ENCODE measurements at places on chromosomes 11 and 22. TPM values are rescaled to one million over a fixed set of nuclear protein-coding genes. Genes with fewer than 3 reads are reported as not detected.
A peak's percentile ranks its signal among the peaks of the same experiment; 100 is the strongest.

The SYNGR1 gene
- total RNA-seq = not detected

- no peaks in the 10 kb centered on the region for H3K27me3 ChIP-seq
- DNase-seq = no peak
- no peaks in the 10 kb centered on the region for H3K36me3 ChIP-seq
- H3K4me1 ChIP-seq = no peaks in the 10 kb centered on the region
These were observed 11.5 kb downstream of the BMAL1 start for GRCh38 chr11:13289081-13289480.

The XKR3 gene
- not detected for total RNA-seq

- H3K4me1 ChIP-seq = no peaks in the 10 kb centered on the region
- no peak overlapping the region for H3K27ac ChIP-seq
These were observed 1500.9 kb downstream of the TBC1D22A start for GRCh38 chr22:48263431-48263765.

The LSP1 gene
- total RNA-seq = 1.00 TPM

The BAIAP2L2 gene
- 4.4 TPM for total RNA-seq

- peaks cover 28% of the 10 kb centered on the region for H3K4me1 ChIP-seq
- H3K36me3 ChIP-seq = peaks cover 11% of the 10 kb centered on the region
- no peak for DNase-seq
- H3K4me3 ChIP-seq = peak overlapping the region; percentile 59
- H3K27me3 ChIP-seq = no peaks in the 10 kb centered on the region
- H3K27ac ChIP-seq = no peak overlapping the region
These were observed 1.2 kb downstream of the AIP start for GRCh38 chr11:67483831-67484665.

The DGAT2 gene
- total RNA-seq = 65.6 TPM

- DNase-seq = peak; percentile 86
- H3K4me1 ChIP-seq = peaks cover 53% of the 10 kb centered on the region
- no peaks in the 10 kb centered on the region for H3K27me3 ChIP-seq
- peak overlapping the region; percentile 26 for H3K4me3 ChIP-seq
- peak overlapping the region; percentile 67 for H3K27ac ChIP-seq
These were observed 433.3 kb downstream of the BUD13 start for GRCh38 chr11:116339306-116340098.

The CNGA4 gene
- not detected for total RNA-seq

The ACER3 gene
- 8.4 TPM for total RNA-seq

- no peaks in the 10 kb centered on the region for H3K27me3 ChIP-seq
- H3K36me3 ChIP-seq = no peaks in the 10 kb centered on the region
- no peak overlapping the region for H3K4me3 ChIP-seq
- peak; percentile 50 for DNase-seq
- H3K27ac ChIP-seq = no peak overlapping the region
These were observed 79.0 kb downstream of the APIP start for GRCh38 chr11:34836958-34837856.

DNA sequence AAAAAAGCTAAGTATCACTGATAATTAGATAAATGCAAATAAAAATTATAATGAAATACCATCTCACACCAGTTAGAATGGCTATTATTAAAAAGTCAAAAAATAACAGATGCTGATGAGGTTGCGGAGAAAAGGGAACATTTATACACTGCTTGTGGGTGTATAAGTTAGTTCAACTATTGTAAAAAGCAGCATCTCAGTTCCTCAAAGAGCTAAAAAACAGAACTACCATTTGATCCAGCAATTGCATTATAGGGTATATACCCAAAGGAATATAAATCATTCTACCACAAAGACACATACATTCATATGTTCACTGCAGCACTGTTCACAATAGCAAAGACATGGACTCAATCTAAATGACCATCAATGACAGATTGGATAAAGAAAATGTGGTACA, 120.3 kb upstream of the ZBED5 start:
- no peak for DNase-seq
- H3K4me1 ChIP-seq = no peaks in the 10 kb centered on the region
- no peak overlapping the region for H3K27ac ChIP-seq
- no peaks in the 10 kb centered on the region for H3K36me3 ChIP-seq
- H3K4me3 ChIP-seq = no peak overlapping the region

The TYR gene
- total RNA-seq = not detected

- DNase-seq = no peak
- H3K36me3 ChIP-seq = no peaks in the 10 kb centered on the region
- no peaks in the 10 kb centered on the region for H3K4me1 ChIP-seq
- H3K4me3 ChIP-seq = no peak overlapping the region
- H3K27ac ChIP-seq = no peak overlapping the region
- no peaks in the 10 kb centered on the region for H3K27me3 ChIP-seq
These were observed 17.6 kb downstream of the BLID start for GRCh38 chr11:122098261-122098980.

The FAM180B gene
- total RNA-seq = 0.42 TPM
